ENCODE measurements at places on chromosomes 2 and 18. TPM values are rescaled to one million over a fixed set of nuclear protein-coding genes. Genes with fewer than 3 reads are reported as not detected.
A peak's percentile ranks its signal among the peaks of the same experiment; 100 is the strongest.

GRCh38 chr2:168536925-168537466 is 80.9 kb downstream of the CERS6 start:
- no peaks in the 10 kb centered on the region for H3K27me3 ChIP-seq
- H3K4me3 ChIP-seq: no peak overlapping the region
- DNase-seq: no peak
- no peaks in the 10 kb centered on the region for H3K36me3 ChIP-seq

DNA sequence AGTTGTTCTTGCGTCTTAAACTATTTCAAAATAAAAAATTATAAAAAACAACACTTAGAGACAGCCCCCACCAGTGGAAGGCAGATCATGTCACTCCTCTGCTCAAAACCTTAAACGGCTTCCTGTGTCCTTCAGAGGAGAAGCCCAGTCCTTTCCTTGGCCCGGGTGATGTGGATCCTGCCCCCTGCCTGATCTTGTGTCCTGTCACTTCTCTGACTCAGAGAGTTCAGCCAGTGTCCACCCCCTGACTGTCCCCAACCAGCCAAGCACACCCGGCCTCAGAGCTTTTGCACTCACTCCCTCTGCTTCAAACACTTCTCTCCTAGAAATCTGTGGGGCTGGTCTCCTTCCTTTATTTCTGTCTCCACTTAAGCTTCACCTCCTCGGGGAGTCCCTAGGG is 35.4 kb downstream of the TOGARAM2 start:
- no peaks in the 10 kb centered on the region for H3K36me3 ChIP-seq
- no peaks in the 10 kb centered on the region for H3K27me3 ChIP-seq
- H3K4me1 ChIP-seq: no peaks in the 10 kb centered on the region
- peak; percentile 68 for DNase-seq
- H3K27ac ChIP-seq: peak overlapping the region; percentile 90

- peaks cover 7% of the 10 kb centered on the region for H3K4me1 ChIP-seq
- H3K4me3 ChIP-seq: no peak overlapping the region
- H3K36me3 ChIP-seq: peaks cover 46% of the 10 kb centered on the region
- H3K27me3 ChIP-seq: no peaks in the 10 kb centered on the region
- no peak overlapping the region for H3K27ac ChIP-seq
- no peak for DNase-seq
Measured at GRCh38 chr2:24261441-24261840, 86.6 kb downstream of the FAM228A start.

- no peak overlapping the region for H3K4me3 ChIP-seq
- H3K4me1 ChIP-seq: no peaks in the 10 kb centered on the region
- H3K27ac ChIP-seq: peak overlapping the region; percentile 38
- H3K27me3 ChIP-seq: no peaks in the 10 kb centered on the region
- no peaks in the 10 kb centered on the region for H3K36me3 ChIP-seq
Measured at GRCh38 chr2:43024515-43025011, 201.8 kb downstream of the ZFP36L2 start.

GRCh38 chr2:196187898-196188458 is 16.6 kb upstream of the STK17B start:
- no peak overlapping the region for H3K27ac ChIP-seq
- H3K4me3 ChIP-seq: no peak overlapping the region
- H3K36me3 ChIP-seq: no peaks in the 10 kb centered on the region
- no peaks in the 10 kb centered on the region for H3K27me3 ChIP-seq
- DNase-seq: no peak

RSAD2 gene
- 1.5 TPM for total RNA-seq

SERTAD2 gene
- 22.2 TPM for total RNA-seq

GRCh38 chr2:80778704-80779103 is 474.2 kb upstream of the LRRTM1 start:
- no peak for DNase-seq
- no peak overlapping the region for H3K27ac ChIP-seq
- no peak overlapping the region for H3K4me3 ChIP-seq

MYO7B gene
- 0.67 TPM for total RNA-seq

SGPP2 gene
- total RNA-seq: 2.1 TPM

- H3K27ac ChIP-seq: no peak overlapping the region
- no peak for DNase-seq
- no peaks in the 10 kb centered on the region for H3K4me1 ChIP-seq
- no peak overlapping the region for H3K4me3 ChIP-seq
Measured at GRCh38 chr2:167988296-167988695, 259.1 kb downstream of the STK39 start.

DNA sequence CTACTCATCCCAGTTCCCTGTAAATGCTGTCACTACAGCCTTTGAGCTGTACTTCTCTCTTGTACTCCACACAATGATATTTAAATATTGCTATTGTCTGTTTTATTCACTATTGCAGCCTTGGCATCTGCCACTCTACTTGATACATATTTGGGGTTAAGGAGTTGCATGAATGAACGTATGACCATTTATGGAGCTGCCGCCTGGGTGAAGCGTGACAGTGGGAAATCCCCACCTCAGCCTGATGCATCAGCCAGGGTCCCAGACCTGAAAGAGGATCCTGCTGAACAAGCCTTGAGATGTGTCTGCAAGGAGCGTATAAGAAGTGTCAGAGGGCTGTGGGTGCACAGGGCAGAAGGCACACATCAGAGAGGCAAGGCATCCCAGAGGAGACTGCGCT is 39.1 kb downstream of the MRPL35 start:
- no peak overlapping the region for H3K27ac ChIP-seq
- no peaks in the 10 kb centered on the region for H3K4me1 ChIP-seq
- no peak overlapping the region for H3K4me3 ChIP-seq
- no peaks in the 10 kb centered on the region for H3K36me3 ChIP-seq
- DNase-seq: no peak
- H3K27me3 ChIP-seq: no peaks in the 10 kb centered on the region

GRCh38 chr2:240956171-240956934 is 42.1 kb upstream of the SNED1 start:
- no peak overlapping the region for H3K27ac ChIP-seq
- no peaks in the 10 kb centered on the region for H3K36me3 ChIP-seq
- peak; percentile 56 for DNase-seq
- no peaks in the 10 kb centered on the region for H3K4me1 ChIP-seq
- H3K27me3 ChIP-seq: no peaks in the 10 kb centered on the region
- no peak overlapping the region for H3K4me3 ChIP-seq

- no peaks in the 10 kb centered on the region for H3K27me3 ChIP-seq
- H3K36me3 ChIP-seq: peaks cover 36% of the 10 kb centered on the region
- H3K4me3 ChIP-seq: no peak overlapping the region
- peak overlapping the region; percentile 42 for H3K27ac ChIP-seq
- H3K4me1 ChIP-seq: peaks cover 60% of the 10 kb centered on the region
Measured at GRCh38 chr2:105383432-105384166, 15.3 kb downstream of the FHL2 start.

PMAIP1 gene
- total RNA-seq: 0.22 TPM

GRCh38 chr18:55522011-55522410 is 66.0 kb downstream of the TCF4 start:
- no peak overlapping the region for H3K4me3 ChIP-seq
- H3K27ac ChIP-seq: peak overlapping the region; percentile 3
- DNase-seq: no peak

SRD5A2 gene
- total RNA-seq: not detected

DNA sequence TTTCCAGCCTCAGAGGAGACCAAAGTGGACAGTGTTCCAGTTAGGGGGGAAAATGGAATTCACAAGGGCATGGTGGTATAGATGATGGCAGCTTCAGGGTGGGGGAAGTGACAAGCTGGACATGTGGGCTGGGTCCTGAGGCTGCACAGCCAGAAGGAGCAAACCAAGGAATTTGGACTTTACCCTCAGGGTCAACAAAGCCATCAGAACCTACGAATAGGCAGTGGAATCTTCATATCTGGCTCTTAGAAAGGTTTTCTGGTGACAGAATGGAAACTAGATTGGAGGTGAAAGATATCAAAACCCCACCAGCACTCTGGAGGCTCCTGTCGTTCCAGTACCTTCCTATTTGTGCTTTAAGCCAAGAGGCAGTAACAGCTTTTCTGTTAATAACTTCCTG is 127.1 kb downstream of the SETBP1 start:
- no peak for DNase-seq
- H3K4me1 ChIP-seq: peaks cover 14% of the 10 kb centered on the region
- H3K36me3 ChIP-seq: no peaks in the 10 kb centered on the region
- H3K27ac ChIP-seq: no peak overlapping the region
- no peaks in the 10 kb centered on the region for H3K27me3 ChIP-seq
- no peak overlapping the region for H3K4me3 ChIP-seq

DNA sequence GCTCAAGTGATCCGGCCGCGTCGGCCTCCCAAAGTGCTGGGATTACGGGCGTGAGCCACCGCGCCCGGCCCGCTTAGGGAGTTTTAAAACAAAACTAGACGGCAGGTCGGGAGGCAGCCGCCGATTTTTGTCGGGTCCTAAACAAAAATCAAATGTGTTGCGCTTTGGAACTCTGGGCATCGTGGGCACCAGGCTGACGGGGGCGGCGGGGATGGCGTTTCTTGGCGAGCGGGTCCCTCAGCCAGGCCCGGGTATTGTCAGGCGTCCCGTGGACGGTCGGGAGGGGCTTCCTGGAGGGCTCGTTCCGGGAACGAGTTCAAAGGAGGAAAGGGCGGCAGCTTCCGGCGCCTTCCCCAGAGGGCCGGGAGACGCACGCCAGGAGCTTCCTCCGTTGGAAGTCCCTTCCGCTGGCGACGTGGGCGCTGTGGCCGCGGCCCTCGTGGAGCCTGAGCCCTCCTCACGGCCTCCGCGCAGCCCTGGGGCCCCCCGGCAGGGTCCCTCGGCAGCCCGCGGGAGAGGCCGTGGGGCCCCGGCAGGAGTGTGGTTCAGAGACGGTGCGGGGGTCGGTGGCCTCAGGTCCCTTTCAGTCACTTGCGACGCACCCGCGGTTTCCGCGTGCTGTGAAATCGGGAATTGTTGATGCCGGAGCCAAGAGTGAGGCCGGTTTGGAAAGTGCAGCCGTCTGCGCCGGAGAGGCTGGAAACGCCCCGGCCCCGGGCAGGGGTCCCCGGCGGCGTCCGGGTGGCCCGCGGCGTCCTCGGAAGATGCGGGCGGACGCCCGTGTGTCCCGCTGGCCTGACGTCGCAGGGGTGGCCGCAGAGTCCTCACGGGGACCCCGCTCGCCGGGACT is 59.3 kb downstream of the EMILIN2 start:
- no peaks in the 10 kb centered on the region for H3K36me3 ChIP-seq
- peak overlapping the region; percentile 75 for H3K27ac ChIP-seq
- H3K4me3 ChIP-seq: peak overlapping the region; percentile 57
- DNase-seq: peak; percentile 77

- no peak overlapping the region for H3K4me3 ChIP-seq
- no peak for DNase-seq
- H3K36me3 ChIP-seq: no peaks in the 10 kb centered on the region
Measured at GRCh38 chr18:136433-136832, 21.9 kb upstream of the USP14 start.

DBI gene
- total RNA-seq: 174 TPM

DNA sequence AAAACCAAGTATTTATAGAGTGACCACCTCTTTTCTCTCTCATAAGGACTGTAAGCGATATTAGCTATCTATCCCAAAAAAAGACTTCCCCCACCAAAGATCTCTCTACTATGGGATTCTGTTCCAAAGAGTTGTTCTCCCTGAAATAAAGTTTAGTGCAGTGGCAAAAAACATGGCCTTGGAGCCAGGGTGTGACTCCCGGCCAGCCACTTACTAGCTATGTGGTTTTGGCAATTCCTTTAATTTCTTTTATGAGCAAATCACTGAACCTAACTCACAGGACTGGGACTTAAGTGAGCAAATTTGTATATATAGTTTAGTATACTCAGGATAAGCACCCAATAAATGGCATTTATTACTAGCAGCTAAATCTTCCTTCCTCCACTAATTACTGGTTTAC is 42.6 kb downstream of the SESTD1 start:
- no peaks in the 10 kb centered on the region for H3K27me3 ChIP-seq
- no peak overlapping the region for H3K4me3 ChIP-seq
- H3K27ac ChIP-seq: no peak overlapping the region
- H3K36me3 ChIP-seq: no peaks in the 10 kb centered on the region

GRCh38 chr18:38475686-38476085 is 910.1 kb upstream of the CELF4 start:
- H3K36me3 ChIP-seq: no peaks in the 10 kb centered on the region
- H3K4me1 ChIP-seq: no peaks in the 10 kb centered on the region
- no peak overlapping the region for H3K27ac ChIP-seq

DNA sequence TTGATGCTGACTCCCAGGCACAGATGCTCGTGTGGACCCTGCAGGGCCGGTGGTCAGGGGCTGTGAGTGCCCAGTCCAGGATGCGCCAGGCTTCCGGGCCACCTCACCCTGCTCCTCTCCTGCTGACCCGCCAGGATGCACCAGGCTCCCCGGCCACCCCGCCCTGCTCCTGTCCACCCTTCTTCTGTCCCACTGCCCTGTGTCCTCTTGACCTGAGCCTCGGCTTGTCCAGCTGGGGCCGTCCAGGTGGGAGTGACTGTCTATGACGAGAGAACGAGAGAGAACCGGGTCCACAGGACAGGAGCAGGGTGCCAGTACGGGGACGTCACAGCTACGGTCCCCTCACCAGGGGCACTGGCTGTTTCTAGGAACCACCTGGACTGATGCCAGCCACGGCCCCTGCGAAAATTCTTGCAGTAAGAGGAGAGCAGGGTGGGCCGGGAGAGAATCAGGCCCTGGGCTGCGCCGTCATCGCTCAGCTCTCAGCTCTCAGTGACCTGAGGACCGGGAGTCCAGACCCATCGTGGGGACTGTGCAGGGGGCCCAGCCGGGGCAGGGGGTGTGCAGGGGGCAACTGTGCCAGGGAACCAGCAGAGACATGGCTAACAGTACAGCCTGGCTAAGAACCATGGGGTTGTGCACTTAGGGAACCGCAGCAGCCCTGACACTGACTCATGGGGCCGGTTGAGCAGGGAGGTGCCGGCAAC is 12.9 kb upstream of the NFATC1 start:
- DNase-seq: no peak
- H3K27ac ChIP-seq: no peak overlapping the region
- no peak overlapping the region for H3K4me3 ChIP-seq
- H3K4me1 ChIP-seq: no peaks in the 10 kb centered on the region

DNA sequence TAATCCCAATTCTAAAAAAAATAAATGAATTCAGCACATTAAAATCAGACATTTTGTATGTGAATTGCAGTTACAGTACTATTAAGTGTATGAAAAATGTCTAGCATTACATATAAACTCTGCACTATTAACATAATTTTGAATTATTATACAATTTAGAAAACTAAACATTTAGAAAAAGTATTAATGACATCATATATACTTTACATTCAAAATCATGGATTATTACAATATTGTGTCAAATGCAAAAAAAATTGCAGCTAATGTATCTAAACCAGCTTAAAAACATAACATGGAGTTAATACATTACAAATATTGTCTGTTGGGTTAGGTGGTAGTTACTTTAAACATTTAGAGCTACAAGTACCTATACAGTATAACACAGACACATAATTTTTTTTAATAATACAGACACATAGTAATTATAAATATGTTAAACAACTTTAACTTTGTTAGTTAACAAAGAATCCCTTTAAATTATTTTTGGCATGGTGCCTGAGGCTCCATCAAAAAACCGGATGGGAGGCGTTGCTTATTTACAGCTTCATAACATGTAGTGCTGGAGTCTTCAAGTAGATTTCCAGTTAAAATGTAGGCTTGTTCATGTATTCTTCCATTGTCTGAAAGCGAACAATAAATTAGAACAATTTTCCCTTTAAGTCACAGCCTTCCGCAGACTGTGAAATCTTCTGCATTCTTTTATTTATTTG is 79.1 kb downstream of the AP1S3 start:
- H3K4me3 ChIP-seq: no peak overlapping the region
- no peaks in the 10 kb centered on the region for H3K27me3 ChIP-seq
- no peaks in the 10 kb centered on the region for H3K36me3 ChIP-seq
- H3K4me1 ChIP-seq: no peaks in the 10 kb centered on the region

GRCh38 chr2:58427572-58428095 is 186.5 kb upstream of the FANCL start:
- no peak overlapping the region for H3K27ac ChIP-seq
- no peaks in the 10 kb centered on the region for H3K4me1 ChIP-seq
- H3K27me3 ChIP-seq: no peaks in the 10 kb centered on the region
- DNase-seq: no peak

GRCh38 chr2:37367984-37368383 is 23.6 kb downstream of the QPCT start:
- H3K4me1 ChIP-seq: no peaks in the 10 kb centered on the region
- no peak for DNase-seq
- no peak overlapping the region for H3K27ac ChIP-seq
- no peak overlapping the region for H3K4me3 ChIP-seq
